ENCODE measurements at places on chromosomes 6 and 20.
A peak's percentile ranks its signal among the peaks of the same experiment; 100 is the strongest.

- DNase-seq: no peak
Measured at GRCh38 chr6:98044791-98045470, 761.9 kb upstream of the MMS22L start.

DNA sequence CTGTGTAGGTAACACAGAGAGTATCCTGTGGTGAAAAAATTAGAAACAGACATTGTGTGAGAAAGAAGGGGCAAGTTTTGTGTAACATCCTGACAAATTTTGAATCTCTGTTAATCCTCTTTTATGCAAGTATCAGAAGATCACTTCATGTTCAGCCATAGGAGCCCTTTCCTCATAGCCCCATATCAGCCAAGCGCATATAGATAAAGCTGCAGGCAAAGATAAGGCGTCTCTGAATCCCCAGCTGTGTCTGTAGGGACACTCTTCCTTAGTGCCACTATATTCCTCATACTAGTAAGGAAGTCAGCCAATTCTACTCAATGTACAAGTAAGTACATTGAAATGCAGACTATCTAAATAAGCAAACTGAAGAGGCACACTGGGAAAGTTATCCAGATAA is 22.3 kb downstream of the HTR1E start:
- DNase-seq: no peak

DNA sequence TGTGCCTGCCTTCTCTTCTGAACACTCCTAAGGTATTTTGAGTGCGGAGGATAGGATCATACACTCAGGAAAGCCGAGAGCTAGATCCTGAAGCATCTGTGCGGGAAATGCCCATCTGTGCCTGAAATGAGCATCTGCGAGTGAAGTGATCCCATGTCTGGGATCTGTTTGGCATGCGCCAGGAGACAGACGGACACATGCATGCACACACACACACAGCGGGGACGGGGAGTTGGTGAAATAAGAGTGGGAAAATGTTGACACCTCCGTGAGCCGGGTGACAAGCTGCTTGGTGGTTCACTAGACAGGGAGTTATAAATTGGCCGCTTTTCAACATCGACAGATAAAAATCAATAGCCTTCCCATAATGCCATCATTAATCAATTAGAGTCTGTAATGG is 13.8 kb downstream of the SYNJ2 start:
- no peak for DNase-seq

- DNase-seq: no peak
Measured at GRCh38 chr6:159833997-159834603, 34.0 kb downstream of the PNLDC1 start.

- no peak for DNase-seq
Measured at GRCh38 chr6:156556811-156557210, 220.4 kb upstream of the ARID1B start.

DNA sequence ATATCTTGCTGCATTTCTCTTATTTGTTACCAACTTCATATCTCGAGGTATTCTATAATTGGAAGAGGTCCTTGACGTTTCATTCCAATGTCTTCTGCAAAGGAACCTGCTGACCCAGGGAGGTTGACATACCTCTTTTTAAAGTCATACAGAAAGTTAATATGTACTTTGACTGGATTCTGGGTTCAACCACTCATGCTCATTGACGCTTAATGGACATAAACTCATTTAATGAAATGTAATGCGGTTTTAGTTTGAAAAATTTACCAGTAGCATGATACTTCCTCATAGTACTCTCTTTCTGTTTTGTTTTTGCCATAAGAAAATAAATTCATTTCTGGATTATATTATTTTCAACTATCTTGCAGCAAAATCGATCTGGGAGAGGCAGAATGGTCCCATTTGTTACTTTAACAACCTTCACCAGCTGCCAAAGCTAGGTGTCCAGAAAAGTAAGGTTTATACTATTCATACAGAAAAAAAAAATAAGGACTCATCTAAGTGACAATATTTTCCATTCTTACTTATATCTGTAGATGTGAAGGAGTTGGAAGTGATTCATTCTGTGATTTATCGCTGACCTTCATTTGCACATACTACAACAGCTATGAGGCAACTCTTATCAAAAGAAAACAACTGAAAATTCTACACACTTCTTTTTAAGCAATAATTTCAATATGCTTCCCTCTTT is 101.6 kb downstream of the ATXN1 start:
- no peak for DNase-seq

DNA sequence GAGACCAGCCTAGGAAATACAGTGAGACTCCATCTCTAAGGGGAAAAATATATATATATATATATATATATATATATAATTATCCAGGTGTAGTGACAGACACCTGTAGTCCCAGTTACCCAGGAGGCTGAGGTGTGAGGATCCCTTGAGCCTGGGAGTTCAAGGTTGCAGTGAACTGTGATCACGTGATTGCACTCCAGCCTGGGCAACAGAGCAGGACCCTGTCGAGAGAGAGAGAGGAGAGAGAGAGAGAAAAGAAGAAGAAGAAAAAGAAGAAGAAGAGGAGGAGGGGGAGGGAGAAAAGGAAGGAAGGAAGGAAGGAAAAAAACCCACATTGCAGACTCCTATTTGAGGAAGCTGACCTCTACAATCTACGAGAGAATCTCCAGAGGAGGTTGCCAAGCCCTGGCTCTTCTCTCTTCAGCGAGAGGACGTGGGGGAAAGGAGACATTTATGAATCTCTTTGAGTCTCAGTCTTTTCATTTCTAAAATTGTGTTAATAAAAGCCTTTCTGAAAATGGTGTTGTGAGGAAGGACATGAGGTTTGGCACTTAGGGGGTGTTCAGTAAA is 49.7 kb downstream of the COL11A2 start:
- no peak for DNase-seq

DNA sequence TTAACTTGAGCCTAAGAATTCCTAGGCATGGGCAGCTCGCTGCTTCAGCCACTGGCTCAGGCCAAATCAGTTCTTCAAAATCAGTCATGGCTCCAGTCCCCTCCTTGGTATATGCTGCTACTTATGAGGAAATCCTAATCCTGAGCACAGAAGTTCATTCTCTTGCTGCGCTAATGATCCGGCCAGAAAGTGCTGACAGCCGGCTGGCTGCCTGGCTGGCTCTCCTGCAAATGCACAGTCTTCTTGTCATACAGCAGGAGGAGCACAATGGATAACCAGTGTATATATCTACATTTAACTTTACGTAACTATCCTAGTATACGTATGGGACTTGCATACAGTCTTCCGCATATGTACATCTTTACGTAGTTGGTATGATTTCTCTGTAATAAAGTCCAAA is 500.8 kb downstream of the PRKN start:
- no peak for DNase-seq

GRCh38 chr6:27674882-27675281 is 202.0 kb upstream of the ZNF184 start:
- no peak for DNase-seq

DNA sequence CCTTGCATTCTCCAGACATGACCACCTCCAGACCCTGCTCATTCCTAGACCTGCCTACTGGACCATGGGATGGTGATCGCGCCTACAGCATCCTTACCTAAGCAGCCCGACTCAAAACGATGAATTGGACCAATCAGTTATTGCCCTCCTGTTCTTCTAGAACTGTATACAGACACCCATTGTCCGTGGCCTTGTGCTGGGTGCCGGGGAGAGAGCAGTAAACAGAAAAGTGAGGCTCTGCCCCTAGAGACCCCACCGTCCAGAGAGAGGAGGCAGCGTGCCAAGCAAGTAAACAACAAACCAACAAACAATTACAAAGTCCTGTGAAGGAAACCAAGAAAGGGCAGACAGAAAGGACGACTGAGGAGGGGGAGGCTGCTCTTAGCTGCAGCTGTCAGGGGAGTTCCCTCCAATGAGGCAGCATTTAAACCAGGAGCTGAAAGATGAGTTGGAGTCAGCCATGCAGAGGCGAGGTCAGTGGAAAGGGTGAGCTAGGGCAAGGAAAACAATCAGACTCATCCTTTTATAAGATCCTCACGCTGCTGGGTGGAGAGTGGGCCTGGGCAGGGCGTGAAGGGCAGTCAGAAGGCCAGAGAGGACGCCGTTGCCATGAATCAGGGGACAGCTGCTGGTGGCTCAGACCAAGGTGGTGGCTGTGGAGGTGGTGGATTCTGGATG is 37.6 kb upstream of the BLCAP start:
- no peak for DNase-seq

DNA sequence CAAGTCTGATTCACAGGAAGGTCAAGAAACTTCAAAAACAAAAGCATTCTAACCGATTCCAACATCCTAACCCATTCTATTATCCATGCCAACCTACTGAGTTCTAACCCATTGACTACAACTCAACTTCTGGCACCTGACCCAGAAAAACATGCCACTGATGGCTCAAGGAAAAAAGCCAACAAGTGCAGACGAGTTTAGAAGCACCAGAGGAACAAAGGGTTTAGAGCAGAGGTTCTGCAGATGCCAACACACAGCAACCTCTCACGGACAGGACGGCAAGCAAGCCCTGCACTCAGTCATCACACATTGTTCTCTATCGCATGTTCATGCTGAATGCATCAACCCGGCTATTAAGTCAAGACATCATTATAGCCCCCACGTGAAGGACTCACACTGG is 25.2 kb upstream of the MC3R start:
- DNase-seq: no peak

GRCh38 chr6:87697581-87698546 is 4.2 kb downstream of the AKIRIN2 start:
- peak; percentile 17 for DNase-seq

GRCh38 chr6:168782187-168782751 is 341.3 kb downstream of the SMOC2 start:
- peak; percentile 5 for DNase-seq

DNA sequence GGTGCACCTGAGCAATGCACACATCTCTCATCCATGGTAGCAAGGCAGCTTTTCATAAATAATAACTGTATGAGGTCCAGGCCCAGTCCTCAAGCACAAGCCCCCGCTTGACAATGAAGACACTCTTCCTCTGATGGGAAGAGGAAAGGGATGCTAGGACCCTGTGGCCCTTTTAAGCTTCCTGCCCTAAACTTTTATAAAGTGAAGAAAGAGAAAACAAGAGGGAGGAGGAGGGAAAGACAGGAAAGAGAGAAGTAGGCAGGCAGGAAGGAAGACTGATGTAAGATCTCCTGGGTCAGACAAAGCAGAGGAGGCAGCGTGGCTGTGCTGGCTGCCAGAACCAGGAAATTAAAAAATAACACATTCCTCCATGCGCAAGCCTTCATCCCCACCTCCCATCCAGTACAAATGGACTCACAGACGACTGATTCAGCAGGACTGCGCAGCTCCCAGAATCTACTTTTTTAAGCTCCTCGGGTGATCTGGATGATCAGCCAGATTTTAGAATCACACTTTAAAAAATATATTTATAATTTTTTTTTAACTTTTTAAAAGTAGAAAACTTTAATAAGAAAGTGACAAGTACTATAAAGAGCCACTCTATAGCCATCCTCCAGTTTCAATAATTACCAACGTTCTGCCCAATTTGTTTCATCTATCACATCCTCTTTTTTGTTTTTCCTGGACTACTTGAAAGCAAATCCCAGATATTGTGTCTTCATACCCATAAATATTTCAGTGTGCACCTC is 16.5 kb downstream of the TNFAIP3 start:
- no peak for DNase-seq

DNA sequence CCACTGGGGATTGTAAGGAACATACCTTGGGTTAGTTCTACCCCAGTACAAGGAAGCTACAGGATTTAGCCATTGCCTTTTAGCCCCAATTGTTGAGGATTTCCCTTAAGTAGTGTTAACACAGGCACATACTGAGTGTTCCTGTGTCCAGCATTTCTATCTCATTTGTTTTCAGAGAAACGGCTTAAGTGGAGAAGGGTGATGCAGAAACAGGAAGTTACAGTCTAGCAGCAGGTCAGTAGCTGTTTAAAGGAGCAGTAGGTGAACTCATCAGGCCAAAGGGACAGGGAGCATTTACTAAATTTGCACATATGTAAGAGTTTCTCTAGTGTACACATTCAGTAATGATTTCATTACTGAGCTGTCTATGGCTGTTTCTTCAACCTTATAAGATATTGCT is 644.2 kb upstream of the GJE1 start:
- no peak for DNase-seq

GRCh38 chr6:36546308-36546919 is 865 bp downstream of the STK38 start:
- peak; percentile 24 for DNase-seq

GRCh38 chr6:94300424-94301144 is 881.2 kb upstream of the EPHA7 start:
- DNase-seq: peak; percentile 23

- DNase-seq: no peak
Measured at GRCh38 chr6:132675749-132676148, 16.8 kb upstream of the TAAR1 start.

DNA sequence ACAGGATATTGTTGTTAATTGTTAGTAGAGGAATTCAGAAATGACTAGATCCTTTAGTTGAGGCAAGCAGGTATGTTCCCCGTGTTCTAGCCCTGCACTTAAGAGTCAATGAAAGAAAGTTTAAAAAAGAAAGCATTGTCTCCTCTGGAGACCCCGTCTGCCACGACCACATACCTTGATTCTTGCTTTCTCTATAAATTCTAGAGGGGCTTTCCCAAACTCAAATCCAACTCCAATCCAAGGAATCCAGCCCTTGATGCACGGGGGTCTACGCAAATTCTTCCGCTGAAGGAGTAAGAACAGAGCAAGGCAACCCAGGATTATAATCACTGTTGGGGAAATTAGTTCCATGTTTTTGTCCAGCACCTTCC is 401 bp downstream of the CYP39A1 start:
- no peak for DNase-seq

GRCh38 chr6:42727087-42727611 is 4.8 kb upstream of the PRPH2 start:
- peak; percentile 26 for DNase-seq

DNA sequence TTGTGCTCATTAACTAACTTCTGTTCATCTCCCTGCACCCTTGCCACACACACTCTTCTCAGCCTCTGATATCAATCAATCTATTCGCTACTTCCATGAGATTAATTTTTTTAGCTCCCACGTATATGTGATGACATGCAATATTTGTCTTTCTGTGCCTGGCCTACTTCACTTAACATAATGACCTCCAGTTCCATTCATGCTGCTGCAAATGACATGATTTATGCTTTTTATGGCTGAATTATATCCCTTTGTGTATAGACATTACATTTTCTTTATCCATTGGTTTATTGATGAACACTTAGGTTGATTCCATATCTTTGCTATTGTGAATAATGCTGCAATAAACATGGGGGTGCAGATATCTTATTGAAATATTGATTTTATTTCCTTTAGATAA is 50.8 kb upstream of the SPTLC3 start:
- no peak for DNase-seq
